Globus pallidus (tissue), 1 donor: ENCODE measurements at places on chromosomes 16 and 17.

GRCh38 chr16:87435372-87436224 is 43.5 kb downstream of the MAP1LC3B start:
- no peak for DNase-seq

DNA sequence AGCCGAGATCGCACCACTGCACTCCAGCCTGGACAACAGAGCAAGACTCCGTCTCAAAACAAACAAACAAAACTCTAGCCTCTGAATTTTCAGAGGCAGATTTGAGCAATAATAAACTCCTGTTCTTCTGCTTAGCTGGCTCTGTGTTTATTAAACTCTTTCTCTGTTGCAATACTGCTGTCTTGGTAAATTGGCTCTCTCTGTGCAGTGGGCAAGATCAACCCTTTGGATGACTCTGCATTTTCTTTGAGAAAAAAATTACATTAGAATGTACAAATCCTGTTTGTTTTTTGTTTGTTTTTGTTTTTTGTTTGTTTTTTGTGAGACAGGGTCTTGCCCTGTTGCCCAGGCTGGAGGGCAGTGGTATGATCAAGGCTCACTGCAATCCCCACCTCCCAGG is 75.8 kb upstream of the RPH3AL start:
- DNase-seq, result no peak

- DNase-seq, result no peak
These were observed 2.0 kb upstream of the PSMB3 start for GRCh38 chr17:38750312-38751121.

DNA sequence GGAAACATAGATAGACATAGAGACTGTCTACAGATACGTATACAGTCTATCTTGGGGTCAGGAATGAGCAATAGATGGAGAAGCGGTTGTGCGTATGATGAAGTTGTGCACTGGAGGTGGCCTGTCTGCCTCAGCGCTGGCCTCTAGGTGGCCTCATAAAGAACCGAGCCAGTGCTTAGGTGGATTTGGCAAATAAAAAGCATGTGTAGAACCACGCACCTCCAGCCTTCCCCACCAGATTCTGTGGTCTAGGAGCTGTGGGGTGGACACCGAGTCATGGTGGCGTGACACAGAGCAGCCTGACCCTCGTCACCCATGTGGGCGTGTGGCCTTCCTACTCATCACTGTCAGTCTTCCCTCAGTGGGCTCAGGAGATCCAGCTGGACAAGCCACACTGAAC is 34.0 kb downstream of the PGS1 start:
- no peak for DNase-seq

- no peak for DNase-seq
These were observed 1.4 kb upstream of the GEMIN4 start for GRCh38 chr17:753418-753817.

DNA sequence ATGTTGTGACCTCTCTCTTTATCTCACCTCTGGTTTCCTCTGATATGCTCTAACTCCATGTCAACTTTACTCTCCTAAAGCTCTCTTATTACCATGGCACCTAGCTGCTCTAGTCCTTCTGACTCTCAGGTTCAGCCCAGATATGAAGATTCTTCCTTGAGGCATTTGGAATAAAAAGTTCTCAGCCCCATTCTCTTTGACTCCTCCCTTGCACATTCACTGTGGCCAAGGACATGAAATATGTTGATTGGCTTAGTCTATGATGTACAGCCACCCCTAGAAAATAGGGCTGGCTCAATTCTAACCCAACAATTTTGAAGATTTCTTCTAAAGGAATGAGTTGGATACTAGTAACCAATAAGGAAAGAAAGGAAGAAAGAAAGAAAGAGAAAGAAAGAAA is 20.8 kb upstream of the GAS7 start:
- DNase-seq, result no peak

GRCh38 chr17:48678141-48678971 is 44.0 kb downstream of the PRAC1 start:
- no peak for DNase-seq

- DNase-seq, result no peak
These were observed 15.4 kb upstream of the HOXB9 start for GRCh38 chr17:48641541-48642058.

DNA sequence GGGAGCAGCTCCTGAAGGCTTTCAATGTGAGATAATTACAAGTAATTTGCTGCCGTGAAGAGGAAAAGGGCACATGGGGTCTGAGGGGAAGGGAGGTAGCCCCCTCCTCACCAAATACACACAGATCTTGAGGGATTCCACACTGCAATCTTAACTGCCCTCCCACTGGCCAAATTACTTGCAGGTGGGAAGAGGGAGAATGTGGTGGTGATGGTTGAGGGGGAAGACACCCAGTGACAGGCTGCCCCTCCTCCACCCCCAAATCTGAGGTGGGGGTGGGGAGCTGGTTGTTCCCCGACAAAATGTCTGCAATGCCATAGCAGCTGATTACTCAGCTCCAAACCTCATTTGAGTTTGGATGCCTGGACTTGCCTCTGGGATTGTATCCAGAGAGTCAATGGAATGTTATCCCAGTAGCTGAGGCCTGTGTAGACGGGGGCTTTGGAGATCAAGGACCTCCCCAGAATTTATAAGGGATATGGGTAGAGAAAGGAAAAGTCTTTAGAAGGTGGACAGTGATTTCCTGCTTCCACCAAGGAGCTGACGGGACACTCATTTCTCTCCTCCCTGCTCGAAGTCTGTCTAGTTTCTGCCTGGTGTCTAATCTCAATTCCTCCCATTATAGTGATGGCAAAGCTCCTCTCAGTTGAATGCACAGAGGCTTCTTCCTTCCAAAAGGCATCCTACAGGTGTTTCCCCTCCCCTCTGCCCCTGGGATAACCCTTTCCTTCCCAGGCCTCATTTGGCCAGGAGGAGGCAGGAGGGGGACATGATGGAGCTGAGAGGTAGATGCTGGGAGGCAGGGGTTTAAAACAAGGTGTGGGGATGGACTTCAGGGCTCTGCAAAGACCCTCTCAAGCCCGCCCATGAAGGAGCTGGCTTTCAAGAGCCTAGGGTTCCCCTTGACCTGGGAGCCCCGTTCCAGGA is 8.7 kb downstream of the DLX4 start:
- DNase-seq, result no peak

- DNase-seq, result no peak
These were observed 16.6 kb upstream of the TXNDC11 start for GRCh38 chr16:11759163-11759834.

- no peak for DNase-seq
These were observed 223.5 kb downstream of the CCDC182 start for GRCh38 chr17:57521606-57522005.

DNA sequence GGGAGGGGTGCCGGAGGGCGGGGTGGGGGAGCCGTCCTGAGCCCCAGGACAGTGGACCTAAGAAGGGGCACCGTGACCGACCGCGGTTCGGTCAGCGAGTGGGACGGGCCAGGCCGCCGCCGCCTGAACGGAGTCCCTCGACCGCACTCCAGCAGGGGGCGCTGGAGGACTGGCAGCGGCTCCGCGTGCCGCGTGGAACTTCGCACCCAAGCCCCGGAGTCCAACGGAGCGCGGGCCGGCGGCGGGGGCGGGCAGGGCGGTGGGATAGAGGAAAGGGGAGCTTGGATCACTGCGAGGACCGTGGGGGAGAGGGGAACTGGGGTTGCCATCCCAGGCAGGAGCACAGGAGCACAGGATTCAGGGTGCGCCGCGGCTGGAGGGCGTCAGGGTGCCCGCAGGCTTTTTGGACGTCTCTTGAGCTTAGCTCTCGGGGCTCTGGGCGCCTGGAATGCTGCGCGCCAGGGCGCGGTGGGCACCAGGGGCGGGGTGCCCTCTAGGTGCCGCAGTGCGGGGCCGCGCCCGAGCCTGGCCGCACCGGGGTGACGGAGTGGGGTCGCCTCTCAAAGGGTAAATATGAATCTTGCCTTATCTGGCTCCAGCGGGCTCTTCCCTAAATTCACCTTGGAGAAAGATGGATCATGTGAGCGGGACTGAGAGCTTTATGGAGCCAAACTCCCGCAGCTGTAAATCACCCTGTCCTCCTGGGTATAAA is 379 bp upstream of the OTOP2 start:
- peak; percentile 27 for DNase-seq

DNA sequence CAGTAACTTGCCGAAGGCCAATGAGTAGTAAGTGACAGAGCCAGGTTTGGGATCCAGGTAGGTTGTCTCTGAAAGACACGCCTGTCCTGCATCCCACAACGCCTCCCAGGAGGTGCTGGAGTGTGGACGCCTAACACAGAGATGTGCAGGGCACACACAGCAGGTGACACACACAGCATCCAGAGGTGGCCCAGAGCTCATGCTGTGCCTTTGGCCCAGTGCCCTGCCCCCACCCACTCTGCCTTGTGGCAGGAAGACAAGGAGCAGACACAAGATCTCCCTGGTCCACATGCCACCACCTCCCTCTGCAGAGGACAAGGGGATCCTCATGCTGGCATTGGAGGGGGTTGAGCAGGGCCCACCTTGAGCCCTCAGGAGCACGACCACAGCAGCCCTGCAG is 14.7 kb upstream of the STH start:
- DNase-seq, result no peak

DNA sequence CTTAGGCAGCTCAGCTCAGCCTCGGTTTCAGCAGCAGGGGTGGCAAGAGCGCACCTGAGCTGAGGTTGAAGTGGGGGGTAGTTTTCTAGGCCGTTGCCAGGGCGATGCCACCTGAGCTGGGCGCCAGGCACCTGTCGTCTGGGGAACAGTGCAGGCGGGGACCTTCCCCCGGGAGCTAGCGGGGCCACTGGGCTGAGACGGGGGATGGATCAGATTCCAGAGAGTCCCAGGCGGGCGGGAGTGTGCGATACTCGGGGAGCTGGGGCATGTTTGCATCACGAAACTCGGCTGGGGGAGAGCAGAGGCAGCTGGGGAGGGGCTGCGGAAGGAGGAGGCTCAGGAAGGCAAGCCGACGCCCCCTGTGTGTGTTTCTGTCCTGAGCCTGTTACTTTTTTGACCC is 477 bp upstream of the CLDN9 start:
- DNase-seq, result no peak

GRCh38 chr16:72766506-72766905 is 281.4 kb downstream of the ZFHX3 start:
- DNase-seq, result no peak

DNA sequence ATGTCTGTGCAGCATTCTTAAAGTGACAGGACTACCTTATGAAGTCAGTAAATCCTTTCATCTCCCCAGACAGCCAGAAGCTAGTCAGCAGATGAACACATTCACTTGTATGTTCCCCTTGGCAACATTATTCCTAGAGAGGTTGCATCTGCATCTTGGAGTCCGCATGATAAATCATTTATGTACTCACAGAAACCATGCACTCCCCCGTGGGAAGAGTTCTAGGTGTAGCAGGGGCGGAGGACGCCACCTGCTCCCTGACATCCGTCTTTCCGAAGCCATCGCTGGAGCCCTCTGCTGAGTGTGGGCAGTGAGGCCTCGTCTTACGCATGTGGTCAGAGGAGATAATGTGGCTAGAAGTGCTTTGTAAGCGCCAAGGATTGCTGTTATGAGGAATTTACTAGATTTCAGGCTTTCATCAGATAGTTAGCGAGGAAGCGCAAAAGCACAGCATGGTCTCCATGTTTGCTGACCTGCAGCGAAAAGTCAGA is 144.5 kb downstream of the RPTOR start:
- DNase-seq, result no peak
